ENCODE measurements at places on chromosomes 1 and 21.
A peak's percentile ranks its signal among the peaks of the same experiment; 100 is the strongest.

DNA sequence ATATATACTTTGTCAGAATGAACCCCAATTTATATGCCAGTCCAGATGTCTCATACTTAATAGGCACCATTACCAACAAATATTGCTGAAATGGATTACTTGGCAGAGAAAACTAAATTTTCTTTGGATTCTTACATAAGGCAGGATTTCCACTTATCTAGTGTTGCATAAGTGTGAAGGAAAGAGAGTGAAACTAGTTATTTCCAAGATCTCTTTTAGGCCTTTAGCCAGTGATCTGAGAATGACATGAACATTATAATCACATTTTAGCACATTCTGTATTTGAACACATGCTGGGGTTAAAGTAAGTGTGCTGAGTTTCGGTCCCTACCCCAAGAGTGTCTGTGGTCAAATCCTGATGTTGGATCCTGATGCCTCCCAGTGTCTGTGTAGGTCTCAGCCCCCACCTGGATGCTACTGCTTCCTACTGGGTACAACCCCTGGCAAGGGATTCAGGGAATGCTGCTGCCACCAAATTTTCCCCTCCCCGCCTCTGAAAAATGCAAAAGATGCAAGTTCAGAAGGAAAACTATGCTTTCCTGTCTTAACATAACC is 11.2 kb downstream of the DDAH1 start:
- DNase-seq, result no peak

GRCh38 chr1:102863704-102864103 is 244.6 kb downstream of the COL11A1 start:
- DNase-seq, result no peak

DNA sequence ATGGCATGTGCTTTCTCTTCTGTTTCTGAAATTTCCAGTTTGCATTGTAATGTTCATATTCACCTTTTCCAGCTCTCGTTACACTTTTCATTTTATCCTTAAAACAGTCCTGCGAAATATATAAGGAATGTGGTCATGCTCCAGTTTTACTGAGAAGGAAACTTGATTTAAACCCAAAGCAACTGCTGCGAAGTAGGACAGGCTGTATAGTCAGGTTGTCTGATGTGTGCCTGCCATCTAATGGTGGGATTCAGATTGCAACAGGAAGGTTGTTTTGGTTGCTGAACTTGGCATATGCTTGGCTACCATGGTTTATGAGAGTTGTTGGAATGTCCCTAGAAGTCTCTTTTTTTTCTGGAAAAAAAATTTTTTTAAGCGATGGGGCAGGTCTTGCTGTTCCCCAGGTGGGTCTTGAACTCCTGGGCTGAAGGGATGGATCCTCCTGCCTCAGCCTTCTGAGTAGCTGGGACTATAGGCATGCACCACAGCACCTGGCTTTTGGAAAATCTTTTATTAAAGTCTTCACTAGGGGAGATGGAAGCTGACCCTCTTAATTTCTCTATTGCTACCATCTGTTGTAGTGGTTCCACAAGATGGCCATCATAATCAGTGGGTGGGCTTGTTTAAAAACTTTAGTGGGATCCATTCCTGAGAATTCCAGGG is 86.9 kb downstream of the UCK2 start:
- peak; percentile 35 for DNase-seq

DNA sequence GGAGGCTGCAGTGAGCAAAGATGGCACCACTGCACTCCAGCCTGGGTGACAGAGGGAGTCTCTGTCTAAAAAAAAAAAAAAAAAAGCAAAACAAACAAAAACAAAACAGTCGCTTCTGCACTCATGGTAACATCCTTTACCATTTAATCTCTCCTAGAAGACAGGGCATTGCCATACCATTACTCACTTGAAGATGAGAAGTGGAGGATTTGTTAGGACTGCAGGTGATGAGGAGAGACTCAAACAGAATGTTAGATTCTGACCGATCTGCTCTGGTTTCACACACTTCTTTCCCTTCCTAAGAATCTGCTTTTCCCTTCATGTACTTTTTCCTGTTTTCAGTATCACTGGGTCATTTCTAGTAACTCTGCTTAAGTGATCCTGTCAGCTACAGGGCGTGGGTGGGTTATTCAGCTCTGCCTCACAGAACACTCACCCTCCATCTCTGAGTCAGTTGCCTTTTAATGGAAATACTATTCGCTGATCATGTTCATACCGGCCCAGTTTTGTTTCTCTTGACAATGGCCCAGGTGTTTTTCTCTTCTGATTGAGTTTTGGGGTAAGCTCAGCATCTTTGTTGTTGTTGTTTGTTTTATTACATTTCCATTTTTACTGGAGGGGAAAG is 148.0 kb upstream of the ERG start:
- DNase-seq, result no peak

DNA sequence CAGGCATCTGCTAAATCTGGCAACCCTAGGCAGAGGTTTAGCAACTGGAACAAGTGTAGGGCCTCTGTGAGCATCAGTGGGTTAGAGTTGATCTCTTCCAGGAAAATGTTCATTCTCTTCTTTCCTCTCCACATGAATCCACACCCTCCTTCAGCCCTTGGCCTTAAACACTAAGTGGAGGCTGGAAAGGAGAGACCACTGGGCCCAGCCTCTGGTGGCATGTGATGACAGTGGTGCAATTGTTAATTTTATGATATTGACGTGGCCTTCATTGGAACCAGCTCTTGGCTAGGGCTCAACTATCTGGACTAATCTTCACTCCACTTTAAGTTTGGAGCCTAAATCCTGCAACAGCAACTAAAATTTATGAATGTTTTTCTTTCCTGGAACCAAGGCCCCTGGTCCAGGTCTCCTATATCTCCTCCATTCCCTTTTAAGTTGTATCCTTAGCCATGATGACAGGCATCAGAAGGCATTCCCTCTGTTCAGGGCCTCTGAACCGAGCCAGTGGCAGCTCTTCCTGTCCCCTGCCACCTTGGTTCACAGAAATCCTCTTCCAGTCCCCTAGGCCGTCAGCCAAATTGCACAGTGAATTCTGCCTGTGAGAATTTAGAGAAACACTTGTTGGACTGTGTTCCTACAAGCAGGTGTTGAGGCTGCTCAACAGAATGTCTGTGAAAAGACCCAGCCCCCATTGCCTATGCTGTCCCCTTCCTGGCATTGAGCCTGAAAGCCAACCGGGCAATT is 132.2 kb downstream of the PSMG1 start:
- no peak for DNase-seq

DNA sequence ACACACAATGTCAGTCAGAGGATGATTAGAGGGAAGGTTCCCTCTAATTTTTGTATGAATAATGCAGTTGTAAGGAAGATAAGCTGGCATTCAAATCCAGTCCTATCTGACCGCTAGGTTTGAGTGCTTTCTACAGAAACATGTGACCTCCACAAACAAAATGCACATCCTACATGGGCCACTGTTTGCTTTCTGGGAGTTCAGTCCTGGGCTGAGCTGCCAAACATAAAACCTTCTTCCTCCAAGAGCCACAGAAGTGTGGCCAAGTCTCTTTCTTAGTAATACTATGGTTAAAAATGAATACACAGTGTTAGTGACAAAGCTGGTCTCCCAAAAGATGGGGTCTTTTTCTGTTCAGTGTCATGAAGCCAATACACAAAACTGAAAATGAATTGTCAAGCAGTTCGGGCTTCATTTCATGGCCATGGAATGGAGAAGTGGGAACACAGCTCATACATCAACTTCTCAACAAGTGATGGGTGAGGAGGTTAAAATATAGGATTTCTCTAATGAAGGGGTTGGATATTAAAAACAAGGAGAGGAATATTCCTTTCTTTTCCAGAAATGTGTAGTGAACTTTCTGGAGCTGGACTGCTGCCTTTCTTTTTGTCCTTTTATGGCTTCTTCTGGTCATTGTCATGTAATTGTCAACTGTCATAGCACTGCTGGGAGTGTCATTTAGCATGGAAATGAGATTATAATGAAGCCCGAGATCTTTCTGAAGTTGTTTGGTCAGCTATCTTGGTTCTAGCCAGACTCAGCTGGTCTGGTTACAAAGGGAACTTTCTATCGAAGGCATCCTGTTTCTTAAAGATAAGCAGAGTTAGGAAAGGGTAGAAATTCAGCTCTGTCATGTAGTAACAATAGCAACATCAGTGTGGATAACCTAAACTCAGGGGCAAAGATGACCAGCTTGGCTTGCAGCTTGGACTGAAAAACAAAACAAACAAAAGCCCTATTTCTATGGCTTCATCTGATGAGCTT is 135.1 kb downstream of the CHD1L start:
- no peak for DNase-seq

GRCh38 chr1:201889090-201889968 is 631 bp downstream of the SHISA4 start:
- no peak for DNase-seq

DNA sequence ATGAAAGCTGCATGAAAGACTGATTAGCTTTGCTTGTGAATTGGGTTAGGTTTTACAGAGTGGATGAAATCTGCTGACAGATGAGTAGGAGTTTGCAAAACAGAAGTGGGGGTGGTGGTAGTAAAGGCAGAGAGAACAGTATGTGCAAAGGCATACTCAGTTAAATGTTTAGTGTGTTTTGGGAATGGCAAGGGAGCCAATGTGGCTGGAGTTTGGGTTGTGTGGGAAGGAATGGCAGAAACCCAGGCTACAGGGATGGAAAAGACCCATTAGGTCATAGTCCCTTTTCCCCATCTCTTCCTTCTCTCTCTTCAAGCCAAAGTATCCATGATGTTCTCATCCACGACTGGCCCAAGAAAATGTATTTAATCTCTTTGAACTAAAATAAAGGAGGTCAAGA is 362.2 kb upstream of the LYPLAL1 start:
- no peak for DNase-seq

DNA sequence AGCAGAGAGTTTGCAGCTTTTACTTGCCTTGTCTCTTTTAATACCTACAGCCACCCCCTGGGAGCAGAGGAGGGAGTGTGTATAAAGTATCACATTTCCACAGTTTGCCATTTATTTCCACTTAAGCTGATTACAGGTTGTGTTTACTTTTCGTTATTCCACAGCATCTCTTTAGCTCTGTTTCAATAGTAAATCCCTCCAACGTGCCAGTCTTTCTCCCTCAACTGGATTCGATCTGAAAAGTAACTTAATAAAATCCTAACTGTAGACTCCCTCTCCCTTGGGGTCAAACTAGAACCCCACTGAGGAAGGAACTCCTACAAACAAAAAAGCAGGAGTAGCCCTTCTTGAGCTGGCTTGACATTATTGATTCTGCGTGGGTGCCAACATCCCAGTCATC is 3.1 kb upstream of the FCGR2A start:
- no peak for DNase-seq

GRCh38 chr1:243354511-243355153 is 98.8 kb downstream of the SDCCAG8 start:
- DNase-seq, result no peak

DNA sequence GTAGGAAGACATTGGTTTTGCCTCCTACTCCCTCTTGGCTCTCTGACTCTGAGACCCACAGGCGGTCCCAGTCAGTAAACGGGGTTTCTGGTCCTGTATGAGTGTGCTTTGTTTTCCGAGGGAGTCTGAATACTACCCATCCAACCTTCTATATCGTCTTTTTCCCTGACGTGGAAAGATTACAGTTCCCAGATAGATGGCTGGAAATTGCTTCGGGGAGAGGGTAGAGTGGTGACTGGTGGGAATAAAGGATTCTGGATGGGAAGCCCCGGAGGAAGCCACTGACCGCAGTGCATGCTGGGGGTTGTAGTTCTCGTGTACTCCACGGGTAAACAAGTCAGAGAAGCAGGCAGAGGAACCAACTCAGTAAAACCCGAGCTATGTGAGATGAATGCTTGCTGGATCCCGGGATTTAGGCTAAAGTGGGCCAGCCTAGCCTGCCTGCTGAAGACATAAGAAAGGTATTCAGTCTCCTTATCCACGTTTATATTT is 66.2 kb upstream of the IRF2BP2 start:
- DNase-seq, result peak; percentile 39

DNA sequence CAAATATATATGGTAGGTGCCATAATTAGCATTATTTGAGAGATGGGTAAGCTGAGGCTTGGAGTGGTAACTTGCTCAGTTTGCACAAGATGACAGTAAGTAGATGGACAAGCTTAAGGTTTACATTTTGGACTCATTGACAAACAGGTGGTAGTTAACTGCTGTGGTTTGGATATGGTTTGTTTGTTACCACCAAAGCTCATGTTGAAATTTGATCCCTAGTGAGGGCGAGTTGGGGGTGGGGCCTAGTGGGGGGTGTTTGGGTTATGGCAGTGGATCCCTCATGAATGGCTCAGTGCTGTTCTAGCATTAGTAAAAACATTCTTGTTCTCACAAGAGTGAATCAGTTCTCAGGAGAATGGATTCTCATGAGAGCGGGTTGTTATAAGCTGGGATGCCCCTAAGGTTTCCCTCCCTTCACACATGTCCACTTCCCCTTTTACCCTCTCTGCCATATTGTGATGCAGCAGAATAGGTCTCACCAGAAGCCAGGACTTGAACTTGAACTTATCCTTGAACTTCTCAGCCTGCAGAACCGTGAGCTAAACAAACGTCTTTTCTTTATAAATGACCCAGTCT is 6.6 kb upstream of the PRRX1 start:
- no peak for DNase-seq

DNA sequence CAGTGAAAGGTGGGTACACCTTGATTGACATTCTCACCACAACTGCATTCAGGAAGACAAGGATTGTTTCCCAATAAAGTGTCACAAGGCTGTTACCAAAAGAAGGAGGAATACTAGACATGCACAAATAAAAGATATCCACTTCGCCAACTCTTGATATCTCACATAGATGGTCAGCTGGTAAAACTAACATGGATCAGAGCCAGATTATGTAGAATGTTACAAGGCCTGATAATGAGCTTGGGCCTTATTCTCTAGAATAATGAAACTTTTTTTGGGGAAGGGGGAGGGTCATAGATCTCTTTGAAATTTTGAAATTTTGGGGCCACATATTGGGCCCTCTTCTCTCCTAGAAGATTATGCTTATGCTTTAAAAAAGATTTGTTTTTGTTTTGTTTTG is 24.9 kb downstream of the RAP1A start:
- DNase-seq, result no peak

- no peak for DNase-seq
Observed at GRCh38 chr1:216903382-216903740, 180.1 kb upstream of the ESRRG start.

GRCh38 chr1:14668538-14668937 is 70.1 kb downstream of the KAZN start:
- DNase-seq, result no peak

GRCh38 chr1:74629283-74629682 is 44.3 kb downstream of the ERICH3 start:
- no peak for DNase-seq

- DNase-seq, result no peak
Observed at GRCh38 chr1:162726555-162726954, 63.9 kb upstream of the HSD17B7 start.

GRCh38 chr1:65250826-65251225 is 58.5 kb upstream of the DNAJC6 start:
- no peak for DNase-seq

GRCh38 chr1:98651116-98651632 is 10.3 kb upstream of the SNX7 start:
- DNase-seq, result no peak

GRCh38 chr21:14688412-14688811 is 142.3 kb upstream of the SAMSN1 start:
- DNase-seq, result no peak

- no peak for DNase-seq
Observed at GRCh38 chr1:110488867-110489266, 30.1 kb downstream of the KCNA10 start.
